ENCODE measurements at places on chromosomes 2 and 18.

DNA sequence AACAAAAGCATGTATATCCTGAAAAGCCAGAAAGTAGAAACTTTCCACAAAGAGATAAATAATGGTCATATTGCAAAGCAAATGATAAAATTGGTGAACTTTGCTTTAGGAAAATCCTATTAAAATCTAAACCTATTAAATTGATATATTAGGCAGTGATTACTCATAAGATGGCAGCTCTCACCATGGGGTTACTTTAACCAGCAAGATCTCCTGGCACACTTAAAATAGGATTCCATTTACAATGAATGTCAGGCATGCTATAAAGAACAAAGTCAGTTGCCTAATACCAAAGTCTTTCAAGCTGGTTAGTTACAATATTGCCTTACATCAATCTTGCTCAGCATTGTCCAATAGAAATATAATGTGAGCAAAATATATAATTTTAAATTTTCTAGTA, 816.2 kb downstream of the BCL11A start:
- no peak for DNase-seq

DNA sequence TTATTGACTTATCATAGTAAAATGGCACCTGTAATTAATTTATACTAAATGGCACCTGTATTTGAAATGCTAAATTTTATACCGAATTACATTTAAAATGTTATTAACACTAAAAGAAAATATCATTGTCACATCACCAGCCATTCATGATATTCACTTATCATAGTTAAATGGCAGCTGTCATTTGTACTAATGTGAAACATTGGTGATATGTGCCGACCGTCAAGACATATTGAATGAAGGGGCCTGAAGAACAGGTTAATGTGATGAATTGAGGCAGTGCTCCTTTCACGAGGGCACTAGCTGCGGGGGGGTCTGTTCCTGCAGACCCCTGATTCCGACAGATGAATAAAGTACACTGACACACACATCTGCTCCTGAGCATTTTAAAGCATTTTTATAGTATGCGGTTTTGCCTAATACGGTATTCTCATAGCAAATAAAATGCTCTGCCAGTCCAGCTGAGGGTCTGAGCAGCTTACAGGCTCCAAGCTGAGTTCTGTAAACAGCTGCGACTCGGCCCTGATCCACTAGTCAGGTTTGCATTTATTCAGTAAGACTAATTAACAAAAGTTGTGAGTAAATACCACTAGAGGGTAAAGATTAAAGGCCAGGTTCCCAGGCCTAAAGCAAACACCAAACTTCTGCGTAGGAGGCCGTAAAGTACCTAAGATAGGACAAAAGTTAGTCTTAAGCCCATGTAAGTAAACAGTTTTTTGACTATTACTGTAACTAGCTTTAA, 593.4 kb upstream of the NETO1 start:
- DNase-seq = no peak

DNA sequence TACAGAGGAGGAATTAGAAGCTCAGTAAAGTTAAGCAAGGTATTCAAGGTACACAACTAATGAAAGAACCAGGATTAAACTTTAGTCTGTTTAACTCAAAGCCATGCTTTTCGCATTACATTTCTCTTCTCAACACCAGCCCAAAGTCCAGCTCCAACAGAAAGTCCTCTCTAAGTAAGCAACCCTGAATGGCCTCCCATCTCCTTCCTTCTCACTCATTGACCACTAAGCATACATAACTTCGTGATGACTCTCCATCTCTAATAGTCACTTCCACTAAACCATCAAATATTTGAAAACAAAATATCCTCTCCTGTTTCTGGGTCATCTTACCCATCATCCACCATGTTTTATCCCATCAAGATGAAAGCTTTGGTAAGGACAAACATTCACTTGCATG, 219.8 kb downstream of the RAD51AP2 start:
- DNase-seq = no peak

GRCh38 chr2:27291865-27292264, 9.6 kb downstream of the TRIM54 start:
- no peak for DNase-seq

DNA sequence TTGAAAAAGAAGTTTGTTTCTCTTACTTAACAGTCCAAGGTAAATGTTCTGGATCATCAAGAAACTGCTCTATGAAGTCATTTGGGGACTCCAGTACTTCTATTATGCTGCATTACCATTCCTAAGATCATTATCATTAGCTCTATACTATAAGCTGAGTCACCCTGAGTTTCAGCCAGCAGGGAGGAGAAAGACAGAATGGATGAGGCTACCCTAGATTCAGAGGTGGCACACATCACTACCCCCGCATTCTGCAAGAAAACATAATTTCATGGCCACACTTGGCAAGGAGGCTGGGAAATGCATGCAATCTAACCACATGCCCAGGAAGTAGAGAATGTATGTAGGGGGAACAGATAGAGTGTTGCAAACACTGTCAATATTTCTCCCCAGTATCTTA, 16.6 kb upstream of the LNPK start:
- no peak for DNase-seq

GRCh38 chr2:24181849-24182248, 7.0 kb downstream of the FAM228A start:
- DNase-seq = no peak

DNA sequence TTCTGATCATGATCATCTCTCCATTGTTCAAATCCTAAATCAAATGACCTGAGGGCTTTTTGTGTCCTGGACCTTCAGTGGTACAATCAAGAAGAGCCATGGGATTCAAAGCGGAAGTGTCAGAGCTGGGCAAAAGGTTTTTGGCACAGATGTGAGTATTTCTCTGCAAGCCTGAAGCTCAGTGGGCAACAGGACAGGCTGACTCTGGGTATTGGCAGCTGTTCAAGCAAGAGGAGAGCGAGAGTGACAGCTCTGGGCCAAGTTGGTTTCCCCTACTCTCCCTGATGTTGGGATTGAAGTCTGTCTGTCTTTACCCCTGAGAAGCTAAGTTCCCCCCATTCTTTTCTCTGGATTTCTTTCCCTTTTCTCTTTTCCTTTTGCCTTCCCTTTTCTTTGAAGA, 33.3 kb downstream of the DSEL start:
- DNase-seq = no peak

DNA sequence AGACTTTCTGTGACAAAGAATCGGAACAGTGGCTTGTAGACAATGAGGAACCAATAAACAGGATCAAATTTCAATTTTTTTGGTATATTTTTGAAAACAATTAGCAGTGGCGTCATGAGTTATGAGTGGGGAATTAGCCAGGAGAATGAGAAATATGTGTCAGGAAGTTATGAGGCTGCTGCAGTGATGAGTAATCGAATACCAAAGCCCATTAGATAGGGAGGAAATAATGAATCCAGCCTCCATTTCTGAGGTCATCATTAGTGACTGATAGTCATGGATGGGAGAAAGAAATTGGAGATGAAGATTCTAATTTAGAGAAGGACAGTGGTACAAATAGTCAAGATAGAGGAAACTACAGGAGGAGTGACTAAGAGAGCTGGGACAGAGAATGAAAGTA, 673.1 kb upstream of the VRK2 start:
- DNase-seq = no peak

DNA sequence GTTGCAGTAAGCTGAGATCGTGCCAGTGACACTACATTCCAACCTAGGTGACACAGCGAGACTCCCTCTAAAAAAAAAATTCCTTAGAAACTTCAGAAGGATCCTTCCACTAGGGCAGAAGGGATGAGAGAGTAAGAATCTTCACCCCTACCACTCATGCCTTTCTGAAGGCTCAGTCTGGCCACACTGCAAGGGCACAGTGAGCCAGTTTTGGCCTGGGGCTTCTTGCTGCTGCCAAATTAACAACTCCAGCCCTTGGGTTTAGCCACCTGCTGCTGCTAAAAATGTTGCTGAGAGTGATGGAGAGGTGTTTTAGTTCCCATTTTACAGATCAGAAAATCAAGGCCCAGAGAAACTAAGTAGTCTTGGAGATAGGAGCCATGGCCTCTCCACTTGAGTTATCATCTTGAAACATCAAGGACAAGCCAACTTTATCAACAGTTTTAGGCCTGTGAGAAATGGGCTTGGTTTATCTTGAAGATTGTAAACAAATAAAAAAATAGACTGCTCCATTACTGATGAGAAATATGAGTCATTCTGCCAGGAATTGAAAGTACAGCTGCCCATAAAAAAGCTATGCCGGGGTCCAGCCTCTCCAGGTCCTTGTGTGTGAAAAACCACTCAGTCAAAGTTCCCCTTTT, 31.9 kb upstream of the CASP8 start:
- DNase-seq = no peak

- DNase-seq = no peak
Measured at GRCh38 chr2:143807192-143807591, 678.0 kb downstream of the ARHGAP15 start.

- DNase-seq = no peak
Measured at GRCh38 chr2:238950551-238950950, 102.7 kb downstream of the TWIST2 start.

DNA sequence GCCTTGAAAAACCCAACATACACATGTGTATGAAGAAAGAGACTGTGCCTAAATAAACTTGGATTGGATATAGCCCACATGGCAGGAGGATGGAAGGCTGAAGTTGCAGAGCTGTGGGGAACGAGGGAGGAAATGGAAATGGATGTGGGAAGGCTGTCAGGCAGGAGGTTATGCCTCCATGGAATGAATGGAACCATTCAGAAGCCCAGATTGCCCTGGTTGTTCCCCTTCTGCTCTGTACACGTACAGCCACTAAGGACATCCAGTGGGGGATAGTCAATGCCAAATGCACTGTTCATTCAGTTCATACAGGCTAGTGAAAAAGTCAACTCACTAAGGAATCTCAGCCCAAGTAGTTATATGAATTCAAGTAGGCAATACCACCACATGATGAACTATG, 463.7 kb downstream of the TNS1 start:
- DNase-seq = no peak

- DNase-seq = no peak
Measured at GRCh38 chr2:100800915-100801314, 19.0 kb upstream of the NPAS2 start.

- DNase-seq = no peak
Measured at GRCh38 chr2:6111781-6112261, 419.6 kb downstream of the SOX11 start.

- no peak for DNase-seq
Measured at GRCh38 chr18:59725142-59725541, 27.9 kb upstream of the CCBE1 start.

DNA sequence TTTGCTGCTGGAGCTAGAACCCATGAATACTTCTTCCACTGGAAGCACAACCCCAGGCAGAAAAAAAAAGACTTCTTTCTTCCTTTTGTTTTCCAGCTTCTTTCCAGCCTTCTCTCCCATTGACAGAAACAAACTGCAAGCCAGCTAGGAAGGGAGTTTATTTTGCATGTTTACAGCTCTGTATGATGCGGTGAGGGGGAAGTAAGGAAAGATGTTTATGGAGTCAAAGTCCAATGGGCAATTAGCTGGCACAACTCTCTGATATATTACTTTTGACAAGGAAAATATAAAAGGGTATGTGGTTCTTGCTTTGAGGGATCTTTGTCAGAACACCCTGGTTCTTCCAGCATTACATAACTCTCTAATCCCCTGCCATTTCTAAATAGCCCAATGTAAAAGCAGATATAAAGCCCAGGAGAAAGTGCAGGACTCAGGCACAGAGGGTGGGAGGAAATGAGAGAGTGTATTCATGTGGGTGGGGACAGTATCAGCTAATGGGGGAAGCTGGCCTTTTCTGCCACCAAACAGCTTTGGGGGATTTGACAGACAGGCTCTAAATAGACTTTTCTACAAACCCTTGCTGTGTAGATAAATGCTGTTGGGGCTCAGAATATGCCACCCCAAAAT, 9.3 kb upstream of the NMS start:
- no peak for DNase-seq

DNA sequence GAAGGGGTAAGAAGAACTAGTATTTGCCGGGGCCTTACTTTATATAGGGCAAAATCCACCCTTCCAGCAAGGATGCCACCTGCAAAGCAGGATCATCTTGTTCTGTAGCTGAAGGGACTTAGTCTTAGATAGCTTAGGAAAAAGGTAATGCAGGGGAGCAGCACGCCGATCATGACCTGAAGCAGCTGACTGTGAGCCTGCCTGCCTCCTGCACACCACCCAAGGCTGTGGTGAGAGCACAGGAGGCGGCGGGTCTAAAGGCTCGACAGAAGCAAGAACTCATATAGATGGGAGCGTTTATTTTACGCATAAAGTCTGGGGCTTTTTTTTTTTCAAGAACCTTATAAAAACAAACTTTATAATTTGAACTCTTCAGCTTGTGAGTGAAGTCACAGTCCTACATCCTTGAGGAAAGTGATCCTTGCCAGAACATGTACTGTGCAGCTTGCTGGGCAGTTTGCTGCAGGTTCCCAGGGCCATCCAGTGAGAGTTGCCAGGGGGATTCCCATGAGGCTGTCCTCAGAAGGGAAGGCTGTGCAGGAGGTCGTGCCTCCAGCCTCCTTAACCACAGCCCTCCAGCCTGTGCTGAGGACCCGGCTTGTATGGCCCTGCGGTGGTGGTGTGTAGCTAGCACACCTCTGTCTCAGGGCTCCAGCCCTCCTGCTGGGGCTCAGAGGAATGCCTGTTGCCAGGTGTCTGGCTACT, 92.1 kb downstream of the RNF144A start:
- no peak for DNase-seq

GRCh38 chr18:77700051-77700450, 450.4 kb downstream of the GALR1 start:
- DNase-seq = no peak

DNA sequence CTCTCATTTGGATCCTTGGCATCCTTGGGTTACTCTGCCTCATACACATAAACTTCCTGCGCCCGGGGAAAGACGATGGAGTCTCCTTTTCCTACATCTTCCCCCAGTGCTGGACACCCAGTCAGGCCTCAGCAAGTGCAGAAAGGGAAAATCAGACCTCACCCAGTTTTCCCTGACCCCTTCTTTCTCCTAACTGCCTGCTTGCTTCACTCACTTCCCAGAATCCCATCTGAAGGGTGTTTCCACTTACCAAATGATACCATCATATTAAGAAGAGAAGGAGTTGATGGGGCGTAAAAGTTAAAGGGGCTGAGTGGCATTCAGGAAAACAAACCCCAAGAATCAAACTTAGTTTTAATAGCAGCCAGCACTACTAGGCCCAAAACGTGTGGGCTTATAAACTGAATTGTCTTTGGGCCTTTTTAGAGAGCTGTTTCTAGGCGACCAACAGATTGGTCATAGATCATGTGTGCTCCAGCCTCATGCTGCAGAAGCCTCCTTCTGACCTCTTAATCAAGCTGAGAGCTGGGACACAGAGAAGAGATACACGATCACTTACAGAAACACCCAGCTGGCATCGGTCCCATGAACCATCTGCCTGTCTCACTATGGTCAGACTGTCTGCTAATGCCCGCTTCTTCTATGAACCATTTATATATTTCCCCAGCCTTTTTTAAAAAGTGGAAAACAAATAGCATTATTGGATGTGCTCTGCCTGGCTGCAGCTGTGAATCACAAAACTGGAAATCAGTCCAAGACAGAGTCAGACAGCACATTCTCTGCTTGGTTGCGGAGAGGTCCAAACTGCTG, 165.7 kb upstream of the SLC14A2 start:
- no peak for DNase-seq

DNA sequence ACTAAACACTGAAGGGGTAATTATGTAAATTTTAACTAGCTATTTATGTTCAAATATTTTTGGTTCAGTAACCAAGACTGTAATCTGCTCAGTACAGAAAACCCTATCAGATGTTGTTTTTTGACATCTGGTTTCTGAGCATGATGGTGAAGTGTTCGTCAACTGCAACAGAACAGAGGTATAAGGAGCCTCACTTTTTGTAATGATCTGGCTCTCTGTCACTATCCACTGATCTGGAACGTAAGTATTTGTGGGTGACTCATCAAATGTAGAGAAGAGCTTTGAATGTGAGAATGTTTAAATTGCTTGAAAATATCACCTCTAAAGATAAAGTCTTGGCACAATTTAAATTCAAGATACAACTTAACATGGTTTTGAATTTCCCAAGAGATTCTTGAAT, 213.6 kb upstream of the FAM98A start:
- DNase-seq = no peak

All from activated CD4-positive, alpha-beta T cell treated with anti-CD3 and anti-CD28 coated beads, Interleukin-2, amount 50 U/mL, for 24 hours (primary cell).